ENCODE measurements at places on chromosomes 7 and 10.

DNA sequence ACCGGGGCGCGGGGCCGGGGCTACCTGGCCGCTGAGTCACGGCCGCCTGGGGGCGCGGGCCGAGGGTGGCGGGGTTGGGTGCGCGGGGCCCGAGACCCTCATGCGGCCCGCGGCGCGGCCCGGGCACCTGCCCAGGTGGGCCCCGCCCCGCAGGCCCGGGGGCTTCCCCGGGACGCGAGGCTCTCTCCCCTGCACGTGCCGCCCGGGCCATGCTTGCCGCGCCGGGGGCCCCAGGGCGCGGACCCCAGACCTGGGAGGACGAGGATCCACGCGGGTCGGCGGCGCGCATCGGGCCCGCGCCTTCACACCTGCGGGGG is 402 bp downstream of the MAFK start:
- no peak for DNase-seq

DNA sequence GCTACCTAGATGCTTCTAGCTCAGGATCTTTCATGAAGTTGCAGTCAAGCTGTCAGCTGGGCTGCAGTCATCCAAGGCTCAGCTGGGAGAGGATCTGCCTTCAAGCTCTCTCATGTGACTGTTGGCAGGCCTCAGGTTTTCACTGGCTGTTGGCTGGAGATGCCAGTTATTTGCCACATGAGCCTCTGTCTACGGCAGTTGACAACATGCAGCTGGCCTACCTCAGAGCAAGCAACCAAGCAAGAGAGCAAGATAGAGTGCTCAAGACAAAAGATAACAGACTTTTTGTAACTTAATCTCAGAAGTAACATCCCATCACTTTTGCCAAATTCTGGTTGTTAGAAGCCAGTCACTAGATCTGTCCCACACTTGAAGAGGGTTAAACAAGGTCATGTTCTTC is 125.8 kb downstream of the TPST1 start:
- peak; percentile 18 for DNase-seq

DNA sequence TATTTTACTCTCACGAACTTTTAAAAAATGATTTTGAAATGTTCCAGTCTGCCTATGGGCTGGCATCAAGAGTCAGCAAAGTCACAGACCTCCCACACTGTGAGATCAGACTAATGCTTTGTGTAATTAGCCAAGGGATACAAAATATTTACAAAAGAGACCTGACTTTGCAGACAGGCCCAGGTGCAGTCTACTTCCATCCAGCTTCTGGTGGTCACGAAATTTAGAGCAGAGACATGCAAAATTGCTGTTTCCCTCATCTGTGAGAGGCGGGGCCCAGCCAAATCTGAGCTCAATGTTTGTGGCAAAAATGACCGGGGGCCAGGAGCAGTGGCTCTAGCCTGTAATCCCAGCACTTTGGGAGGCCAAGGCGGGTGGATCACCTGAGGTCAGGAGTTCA is 82.5 kb upstream of the PITRM1 start:
- DNase-seq, result no peak

DNA sequence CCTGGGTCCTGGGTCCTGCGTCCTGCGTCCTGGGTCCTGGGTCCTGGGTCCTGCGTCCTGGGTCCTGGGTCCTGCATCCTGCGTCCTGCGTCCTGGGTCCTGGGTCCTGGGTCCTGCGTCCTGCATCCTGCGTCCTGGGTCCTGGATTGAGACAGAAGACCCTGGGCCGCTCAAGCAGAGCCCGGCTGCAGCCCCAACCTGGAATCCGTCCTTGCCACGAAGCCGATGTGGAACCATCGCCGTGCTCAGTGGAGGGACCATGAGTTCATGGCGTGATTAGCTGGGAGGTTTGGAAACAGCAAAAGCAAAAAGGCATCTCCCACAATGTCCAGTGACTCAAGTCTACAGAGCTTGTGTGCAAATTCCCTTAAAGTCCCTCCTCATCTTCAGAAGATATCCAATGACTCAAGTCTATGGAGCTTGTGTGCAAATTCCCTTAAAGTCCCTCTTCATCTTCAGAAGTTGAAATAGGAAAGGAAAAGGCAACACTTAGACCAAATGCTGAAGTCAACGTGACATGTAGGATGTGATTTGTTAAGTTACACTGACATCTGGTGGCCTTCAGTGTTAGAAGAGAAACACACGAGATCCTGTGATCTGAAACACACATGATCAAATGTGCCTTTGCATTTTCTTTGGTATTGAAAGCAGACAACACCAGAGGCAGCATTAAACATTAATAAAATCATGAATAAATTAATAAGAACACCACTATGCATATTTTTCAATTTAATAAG is 179.9 kb downstream of the PTPRN2 start:
- DNase-seq, result no peak

DNA sequence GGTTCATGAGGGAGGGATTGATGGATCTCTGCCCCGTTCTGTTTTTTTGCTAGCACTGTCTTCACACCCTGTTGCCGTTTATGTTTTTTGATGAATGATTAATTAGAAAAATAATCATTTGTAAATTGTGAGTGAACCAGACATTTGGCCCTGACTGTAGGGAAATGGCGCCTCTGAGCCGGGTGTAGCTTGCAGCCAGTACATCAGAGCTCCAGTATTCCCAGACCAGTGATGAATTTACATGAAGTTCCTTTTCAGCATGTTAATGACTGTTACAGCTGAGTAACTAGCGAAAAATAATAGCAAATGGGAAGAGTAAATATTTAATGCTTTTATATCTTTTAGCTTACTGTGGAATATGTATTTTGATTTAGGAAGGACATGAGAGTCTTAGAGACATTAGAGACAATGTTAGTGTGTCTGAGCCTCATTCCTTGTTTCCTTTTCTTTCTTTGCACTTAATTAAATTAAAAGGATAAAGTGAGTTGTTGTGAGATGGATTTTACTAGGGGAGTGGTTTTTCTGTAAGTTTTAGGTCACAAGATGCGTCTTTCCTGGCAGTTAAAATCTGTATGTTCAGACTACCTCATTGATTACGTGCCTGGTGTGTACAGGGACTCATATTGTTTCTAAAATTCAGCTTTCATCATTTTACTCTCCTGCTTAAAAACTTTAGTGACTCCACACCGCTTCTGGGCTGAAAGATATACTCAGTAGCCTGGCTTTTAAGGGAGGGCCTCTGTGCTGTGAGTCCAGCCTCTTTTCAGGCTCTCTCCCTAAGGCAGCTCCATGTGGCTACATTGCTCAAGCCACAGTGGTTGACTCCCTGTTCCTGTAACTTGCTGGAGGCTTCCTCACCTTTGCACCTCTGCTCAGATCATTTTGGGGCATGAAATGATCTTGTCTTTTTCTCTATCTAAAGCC is 86.4 kb downstream of the AUTS2 start:
- no peak for DNase-seq

- DNase-seq, result no peak
Measured at GRCh38 chr7:108358553-108358952, 97.7 kb downstream of the NRCAM start.

GRCh38 chr7:149625947-149626392 is 128.4 kb upstream of the ZNF746 start:
- no peak for DNase-seq

GRCh38 chr7:27605689-27606269 is 56.9 kb downstream of the HIBADH start:
- DNase-seq, result peak; percentile 19

DNA sequence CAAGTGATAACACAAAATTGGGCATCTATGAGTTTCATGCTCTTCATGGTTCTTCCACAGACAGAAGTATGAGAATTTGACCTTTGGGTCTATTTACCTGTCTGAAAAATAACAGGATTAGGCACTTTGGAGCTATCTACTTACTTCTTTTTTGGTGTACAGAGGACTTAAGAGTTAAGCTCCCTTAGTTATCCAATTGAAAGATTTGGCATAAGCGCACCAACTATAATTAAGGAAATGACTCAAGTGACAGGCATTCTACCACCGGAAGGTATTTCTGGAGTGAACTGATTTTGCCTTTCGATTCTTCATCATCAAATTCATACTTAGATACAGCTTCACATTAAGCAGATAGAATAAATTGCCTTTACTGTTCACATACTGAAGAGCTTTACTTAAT is 43.9 kb downstream of the IFIT5 start:
- DNase-seq, result no peak

DNA sequence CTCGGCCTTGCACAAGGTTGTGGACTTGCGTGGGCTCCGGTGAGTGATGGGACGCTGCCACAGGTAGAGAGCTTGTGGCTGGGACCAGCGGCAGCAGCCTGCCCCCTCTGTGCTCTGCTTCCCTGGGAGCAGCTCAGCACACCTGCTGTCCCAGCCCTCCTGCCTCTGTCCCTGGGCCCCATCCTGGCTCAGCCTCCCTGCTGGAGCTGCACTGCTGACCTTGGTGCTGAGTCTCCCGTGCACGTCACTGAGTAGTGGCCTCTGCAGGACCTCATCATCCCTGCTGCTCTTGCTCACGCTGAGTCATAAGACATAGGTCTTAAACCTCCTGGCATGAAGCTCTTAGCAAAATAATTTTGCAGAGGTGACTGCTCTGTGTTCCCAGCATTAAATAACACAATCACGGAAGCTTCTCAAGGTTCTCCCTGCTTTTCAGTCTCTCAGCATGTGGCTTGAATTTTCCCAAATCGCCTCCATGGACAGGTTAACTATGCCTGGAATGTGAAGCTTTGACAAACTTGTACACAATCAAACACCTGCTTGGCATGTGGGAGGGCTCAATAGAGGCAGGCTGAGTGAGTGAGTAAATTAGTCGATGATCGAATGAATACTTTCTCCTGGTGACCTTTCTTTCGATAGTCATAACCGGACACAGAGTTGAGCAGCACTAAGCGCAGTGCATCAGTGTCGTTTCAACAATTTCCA is 63.8 kb upstream of the NPS start:
- DNase-seq, result no peak

GRCh38 chr7:121913947-121914675 is 41.1 kb downstream of the PTPRZ1 start:
- DNase-seq, result no peak

GRCh38 chr10:69318106-69318866 is 40.0 kb downstream of the HK1 start:
- DNase-seq, result peak; percentile 94

GRCh38 chr10:114908896-114909295 is 29.1 kb upstream of the TRUB1 start:
- DNase-seq, result no peak

GRCh38 chr7:38283809-38284208 is 10.4 kb upstream of the TARP start:
- no peak for DNase-seq

DNA sequence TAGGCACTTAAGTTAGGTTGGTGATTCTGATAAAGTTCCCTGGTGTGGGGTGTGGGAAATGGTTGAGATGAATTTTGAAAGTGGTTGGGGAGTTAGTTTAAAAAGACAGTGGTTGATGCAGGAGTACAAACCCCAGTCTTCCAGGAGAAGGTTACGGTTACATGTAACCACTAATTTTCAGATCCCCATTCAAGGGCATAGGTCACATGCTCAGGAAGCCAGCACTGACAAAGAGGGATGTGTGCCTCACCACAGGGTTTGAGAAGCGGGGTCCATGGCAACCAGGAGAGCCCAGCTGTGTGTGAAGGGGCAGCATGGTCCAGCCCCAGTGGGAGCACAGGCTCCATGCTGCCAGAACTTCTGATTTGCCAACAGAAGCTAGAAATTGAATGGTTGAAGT is 144.2 kb downstream of the MDFIC start:
- no peak for DNase-seq

GRCh38 chr7:35319606-35320005 is 65.7 kb upstream of the TBX20 start:
- DNase-seq, result no peak

Measured in suppressor macrophage (primary cell).